ENCODE measurements at places on chromosomes 2 and 18.

GRCh38 chr2:202203348-202203747 lies 35.0 kb downstream of the SUMO1 start:
- no peak for DNase-seq

DNA sequence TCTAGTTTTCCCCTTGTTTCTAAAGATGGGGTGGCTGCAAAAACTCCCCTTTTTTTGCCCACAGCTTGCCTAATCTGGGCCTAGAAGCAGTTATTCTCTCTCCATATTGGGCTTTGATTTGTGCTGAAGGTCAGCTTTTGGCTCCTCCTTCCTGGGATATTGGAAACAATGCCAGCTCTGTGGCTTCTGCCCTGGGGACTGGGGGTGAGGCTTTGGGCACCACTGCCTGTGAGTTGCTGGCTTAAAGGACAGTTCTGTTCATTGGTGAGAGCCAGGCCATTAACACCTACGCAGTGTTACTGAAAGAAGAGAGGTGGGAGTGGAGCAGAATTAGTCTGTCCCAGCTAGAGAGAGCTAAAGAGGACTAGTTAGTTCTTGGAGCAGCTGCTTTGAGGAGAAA lies 4.3 kb downstream of the UBXN2A start:
- DNase-seq: no peak

DNA sequence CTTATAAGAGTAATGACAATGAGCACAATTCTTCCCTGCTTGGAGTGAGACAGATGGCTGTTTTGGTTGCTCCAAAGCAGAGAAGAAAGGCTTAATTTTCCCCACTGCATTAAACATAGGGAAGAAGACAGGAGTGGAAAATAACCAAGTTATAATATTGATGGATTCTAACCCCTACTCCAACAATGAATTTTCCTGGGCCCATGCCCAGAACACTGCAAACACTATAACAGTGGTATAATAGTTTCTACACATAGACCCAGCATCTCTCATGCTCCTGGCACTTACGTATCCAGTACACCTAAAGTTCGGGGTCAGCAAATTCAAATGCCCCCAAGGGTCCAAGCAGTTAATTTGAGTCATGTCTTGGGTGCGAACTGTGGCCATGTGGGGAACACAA lies 613.4 kb downstream of the PLCL1 start:
- no peak for DNase-seq

DNA sequence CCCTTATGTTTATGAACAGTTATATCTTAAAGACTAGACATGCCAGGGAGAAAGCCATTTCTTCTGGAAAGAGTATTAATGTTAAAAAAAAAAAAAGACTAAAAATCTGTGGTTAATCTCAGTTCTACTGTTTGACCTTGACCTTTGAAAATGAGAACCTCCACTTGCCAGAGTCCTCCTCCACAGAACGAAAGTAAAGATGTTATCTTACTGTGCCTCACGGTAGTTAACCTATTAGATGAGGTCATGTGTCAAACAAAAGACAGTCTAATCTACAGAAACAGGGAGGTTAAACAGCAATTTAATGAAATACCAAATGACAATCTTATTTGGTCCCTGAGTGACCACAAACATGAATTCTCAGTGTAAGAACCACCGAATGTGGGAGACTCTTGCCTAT lies 51.2 kb downstream of the SLC14A2 start:
- no peak for DNase-seq

GRCh38 chr18:7452331-7452730 lies 114.8 kb upstream of the PTPRM start:
- DNase-seq: no peak

- DNase-seq: no peak
These were observed 5.6 kb upstream of the KCNJ3 start for GRCh38 chr2:154692927-154693326.

- no peak for DNase-seq
These were observed 584.3 kb downstream of the FBXO15 start for GRCh38 chr18:73563345-73563744.

GRCh38 chr2:109649736-109650695 lies 35.9 kb downstream of the SOWAHC start:
- DNase-seq: no peak

GRCh38 chr18:10916387-10916786 lies 233.0 kb downstream of the PIEZO2 start:
- DNase-seq: no peak

DNA sequence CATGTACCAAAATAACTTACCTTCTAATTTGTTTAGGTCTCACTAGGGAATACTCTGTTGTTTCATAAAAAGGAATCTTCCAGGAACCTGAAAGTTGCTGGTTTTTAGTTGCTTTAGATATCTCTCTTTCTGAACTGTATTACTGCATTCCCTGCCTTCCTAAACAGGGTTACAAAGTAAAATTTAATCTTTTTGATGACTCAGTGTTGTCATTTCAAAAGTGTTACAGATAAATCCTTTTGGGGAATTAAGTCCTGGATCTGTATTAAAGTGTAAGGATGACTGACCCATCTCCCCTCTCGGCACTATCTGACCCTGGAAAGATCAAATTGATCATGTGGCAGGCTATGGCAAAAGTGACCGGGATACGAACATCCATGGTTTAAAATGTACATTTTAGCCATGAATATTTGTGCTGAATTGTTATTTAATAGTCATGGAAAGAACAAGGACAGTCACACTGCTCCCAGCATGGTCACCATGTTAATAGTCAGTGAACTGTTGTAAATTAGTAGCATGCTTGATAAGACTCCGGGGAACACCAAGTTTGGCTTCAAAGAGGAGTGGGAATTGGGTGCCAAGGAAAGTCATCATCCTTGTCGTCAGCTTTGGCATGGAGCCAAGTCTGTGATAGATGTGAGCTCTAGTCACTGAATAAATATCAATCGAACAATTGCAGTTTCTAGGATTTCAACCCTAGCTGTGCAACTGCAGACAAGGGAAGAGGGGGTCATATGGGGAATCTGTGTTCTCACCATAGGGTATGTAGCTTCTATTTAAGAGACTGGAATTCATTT lies 4.2 kb downstream of the PLEKHA3 start:
- DNase-seq: no peak

GRCh38 chr2:167869200-167869599 lies 378.2 kb downstream of the STK39 start:
- DNase-seq: no peak

- DNase-seq: no peak
These were observed 182.7 kb downstream of the MYO3B start for GRCh38 chr2:170360546-170361089.
